ENCODE measurements at places on chromosomes 2 and 18.

GRCh38 chr18:59712311-59712710 lies 15.1 kb upstream of the CCBE1 start:
- DNase-seq, result peak; percentile 33

DNA sequence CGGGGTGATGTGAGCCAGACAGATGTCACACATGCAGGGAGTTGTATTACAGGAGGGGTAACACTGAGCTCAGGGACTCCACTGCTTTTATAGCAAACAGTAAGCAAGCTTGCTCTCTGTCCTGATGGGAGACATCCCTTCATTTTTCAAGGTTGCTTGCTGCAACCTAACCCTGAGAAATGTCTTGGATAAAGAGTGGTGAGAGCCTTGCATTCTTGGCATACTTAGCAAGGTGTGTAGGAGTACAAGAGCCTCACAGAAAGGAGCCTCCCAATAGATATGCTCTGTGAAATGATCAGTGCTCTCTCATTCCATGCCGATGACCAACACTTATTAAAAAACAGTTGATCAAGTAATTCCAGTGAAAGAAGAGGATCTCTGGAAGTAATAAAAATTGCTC lies 8.1 kb downstream of the PFN4 start:
- no peak for DNase-seq

- DNase-seq, result no peak
Observed at GRCh38 chr2:105291981-105292380, 37.6 kb downstream of the TGFBRAP1 start.

DNA sequence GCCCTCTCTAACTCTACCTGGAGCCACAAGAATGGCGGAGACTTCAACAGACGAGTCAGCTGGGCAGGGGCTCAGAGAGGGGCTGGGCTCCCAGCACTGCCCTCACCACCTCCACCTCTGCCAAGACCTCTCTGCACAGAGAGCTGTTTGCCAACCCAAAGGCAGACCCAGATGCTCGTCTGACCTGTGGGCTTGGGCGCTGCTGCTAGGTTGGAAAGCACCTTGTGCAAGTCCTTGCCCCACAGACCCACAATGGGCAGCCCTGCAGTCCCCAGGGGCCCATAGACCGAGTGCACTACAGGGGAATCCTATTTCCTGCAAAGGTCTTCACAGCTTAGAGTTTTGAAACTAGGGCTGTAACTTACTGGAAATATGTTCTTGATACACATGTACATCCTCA lies 13.3 kb downstream of the ACKR3 start:
- DNase-seq, result no peak

- no peak for DNase-seq
Observed at GRCh38 chr2:14891546-14891945, 259.0 kb downstream of the LRATD1 start.

GRCh38 chr2:232588680-232589585 lies 38.4 kb downstream of the EIF4E2 start:
- no peak for DNase-seq

- DNase-seq, result no peak
Observed at GRCh38 chr2:42648796-42649195, 80.4 kb downstream of the MTA3 start.
